ENCODE measurements at places on chromosomes 6 and 20.

DNA sequence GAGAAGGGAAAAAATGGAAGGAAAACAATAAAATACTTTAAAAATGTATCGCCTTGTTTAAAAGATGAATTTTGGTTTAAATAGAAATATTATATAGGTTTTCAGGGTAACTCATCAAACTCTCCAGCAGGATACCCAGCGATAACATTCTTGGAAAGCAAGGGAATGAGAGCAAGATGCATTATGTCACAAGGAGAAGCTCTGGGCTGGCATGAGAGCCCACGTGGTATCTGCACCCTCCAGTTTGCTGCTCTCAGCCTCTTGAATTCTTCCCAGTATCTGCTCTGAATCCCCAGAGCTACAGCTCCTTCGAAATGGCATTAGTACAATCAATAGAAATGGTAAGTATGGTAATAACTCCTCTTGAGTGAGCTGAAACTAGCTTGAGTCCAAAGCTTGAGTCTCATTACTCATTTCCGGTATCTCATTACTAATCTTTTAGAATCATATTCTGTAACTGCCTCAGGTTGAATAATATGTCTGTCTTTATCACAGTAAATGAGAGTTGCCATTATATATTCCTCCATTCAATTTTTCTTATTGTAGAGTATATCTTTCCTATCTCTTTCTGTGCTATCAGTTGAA is 4.9 kb upstream of the TMEM242 start:
- DNase-seq, result no peak

DNA sequence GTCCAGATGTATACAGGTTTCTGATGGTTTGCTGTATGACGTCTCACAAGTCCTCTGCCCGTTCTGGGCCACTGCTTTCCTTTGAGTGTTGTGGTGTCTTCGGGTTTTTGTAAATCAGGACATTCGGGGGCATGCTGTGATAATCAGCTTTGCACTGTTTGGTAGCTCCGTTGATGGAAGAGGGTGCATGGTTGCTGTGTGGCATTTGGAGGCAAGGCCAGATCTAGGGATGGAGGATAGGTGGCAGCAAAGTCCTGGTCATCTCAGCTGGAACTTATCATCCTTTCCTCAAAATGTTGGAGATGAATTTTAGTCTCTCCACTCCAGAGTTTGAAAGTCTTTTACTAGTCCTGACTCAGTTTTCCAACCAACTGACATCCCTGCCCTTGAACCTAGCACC is 91.0 kb downstream of the SCP2D1 start:
- DNase-seq, result no peak

DNA sequence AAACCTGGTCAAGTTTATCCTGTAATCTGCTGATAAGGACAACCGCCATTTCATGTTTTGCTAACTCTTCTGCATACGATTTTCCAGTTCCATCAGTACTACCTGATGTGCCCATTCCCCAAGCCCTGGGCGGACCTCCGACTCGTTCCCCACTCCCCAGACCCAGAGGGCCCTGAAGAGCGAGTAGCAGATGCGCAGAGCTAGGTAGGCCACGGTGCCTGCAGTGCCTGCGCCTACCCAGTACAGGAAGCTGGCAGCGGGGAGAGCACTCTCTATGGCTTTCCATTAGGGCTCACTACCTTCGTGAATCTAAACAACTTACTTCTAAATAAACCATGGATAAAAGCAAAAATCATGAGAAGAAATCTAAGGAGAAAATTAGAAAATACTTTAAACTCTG is 14.3 kb upstream of the ZDHHC14 start:
- DNase-seq, result no peak

- DNase-seq, result no peak
Observed at GRCh38 chr20:46123482-46124245, 5.5 kb downstream of the CD40 start.

GRCh38 chr6:164072240-164072666 is 657.7 kb downstream of the QKI start:
- no peak for DNase-seq

GRCh38 chr6:14984519-14984853 is 261.4 kb upstream of the JARID2 start:
- DNase-seq, result no peak

DNA sequence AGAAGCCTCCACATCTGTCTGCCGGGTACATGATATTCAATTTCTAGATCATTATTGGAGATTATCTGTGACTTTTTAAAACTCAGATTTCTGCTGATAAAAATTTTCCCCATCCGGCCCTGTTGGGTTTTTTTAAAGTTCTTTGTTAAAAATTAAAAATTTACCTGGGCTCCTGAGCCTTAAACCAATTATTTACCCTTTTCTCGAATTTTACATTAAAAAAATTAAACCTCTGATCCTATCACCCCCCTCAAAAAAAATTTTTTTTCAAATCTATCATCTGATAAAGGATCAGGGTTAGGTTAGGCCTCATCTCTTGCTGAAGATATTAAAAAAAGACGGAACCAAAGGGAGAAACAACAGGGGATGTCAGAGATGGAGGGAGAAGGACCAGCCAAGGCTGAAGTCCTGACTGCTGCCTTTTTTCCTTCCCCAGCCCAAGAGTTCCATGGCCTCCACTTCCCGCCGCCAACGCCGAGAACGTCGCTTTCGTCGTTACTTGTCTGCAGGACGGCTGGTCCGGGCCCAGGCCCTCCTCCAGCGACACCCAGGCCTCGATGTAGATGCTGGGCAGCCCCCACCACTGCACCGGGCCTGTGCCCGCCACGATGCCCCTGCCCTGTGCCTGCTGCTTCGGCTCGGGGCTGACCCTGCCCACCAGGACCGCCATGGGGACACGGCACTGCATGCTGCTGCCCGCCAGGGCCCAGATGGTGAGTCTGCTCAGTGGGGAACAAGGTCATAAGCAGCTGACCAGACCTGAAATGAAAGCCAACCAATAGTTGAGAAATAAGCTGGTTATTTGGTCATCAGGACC is 527 bp downstream of the NFKBIL1 start:
- DNase-seq, result no peak

GRCh38 chr6:130788954-130789353 is 38.3 kb upstream of the SMLR1 start:
- no peak for DNase-seq

DNA sequence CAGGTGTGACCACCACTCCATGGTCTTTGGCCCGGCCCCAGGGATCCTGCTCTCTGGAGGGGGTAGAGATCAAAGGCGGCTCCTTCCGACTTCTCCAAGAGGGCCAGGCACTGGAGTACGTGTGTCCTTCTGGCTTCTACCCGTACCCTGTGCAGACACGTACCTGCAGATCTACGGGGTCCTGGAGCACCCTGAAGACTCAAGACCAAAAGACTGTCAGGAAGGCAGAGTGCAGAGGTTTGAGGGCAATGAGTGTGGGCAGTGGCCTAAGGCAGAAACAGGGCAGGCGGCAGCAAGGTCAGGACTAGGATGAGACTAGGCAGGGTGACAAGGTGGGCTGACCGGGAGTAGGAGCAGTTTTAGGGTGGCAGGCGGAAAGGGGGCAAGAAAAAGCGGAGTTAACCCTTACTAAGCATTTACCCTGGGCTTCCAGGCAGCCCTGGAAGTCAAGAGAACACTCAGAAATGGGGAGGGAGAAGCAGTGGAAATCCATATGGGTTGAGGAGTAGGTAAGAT is 533 bp downstream of the CFB start:
- DNase-seq, result no peak

- no peak for DNase-seq
Observed at GRCh38 chr6:146224988-146225387, 196.1 kb downstream of the GRM1 start.

GRCh38 chr6:134721060-134721405 is 228.9 kb downstream of the ALDH8A1 start:
- no peak for DNase-seq

- no peak for DNase-seq
Observed at GRCh38 chr20:59018817-59019216, 412 bp upstream of the TUBB1 start.

GRCh38 chr6:150286912-150287311 is 81.9 kb upstream of the IYD start:
- no peak for DNase-seq

GRCh38 chr6:7389162-7389450 is 436 bp downstream of the CAGE1 start:
- no peak for DNase-seq

DNA sequence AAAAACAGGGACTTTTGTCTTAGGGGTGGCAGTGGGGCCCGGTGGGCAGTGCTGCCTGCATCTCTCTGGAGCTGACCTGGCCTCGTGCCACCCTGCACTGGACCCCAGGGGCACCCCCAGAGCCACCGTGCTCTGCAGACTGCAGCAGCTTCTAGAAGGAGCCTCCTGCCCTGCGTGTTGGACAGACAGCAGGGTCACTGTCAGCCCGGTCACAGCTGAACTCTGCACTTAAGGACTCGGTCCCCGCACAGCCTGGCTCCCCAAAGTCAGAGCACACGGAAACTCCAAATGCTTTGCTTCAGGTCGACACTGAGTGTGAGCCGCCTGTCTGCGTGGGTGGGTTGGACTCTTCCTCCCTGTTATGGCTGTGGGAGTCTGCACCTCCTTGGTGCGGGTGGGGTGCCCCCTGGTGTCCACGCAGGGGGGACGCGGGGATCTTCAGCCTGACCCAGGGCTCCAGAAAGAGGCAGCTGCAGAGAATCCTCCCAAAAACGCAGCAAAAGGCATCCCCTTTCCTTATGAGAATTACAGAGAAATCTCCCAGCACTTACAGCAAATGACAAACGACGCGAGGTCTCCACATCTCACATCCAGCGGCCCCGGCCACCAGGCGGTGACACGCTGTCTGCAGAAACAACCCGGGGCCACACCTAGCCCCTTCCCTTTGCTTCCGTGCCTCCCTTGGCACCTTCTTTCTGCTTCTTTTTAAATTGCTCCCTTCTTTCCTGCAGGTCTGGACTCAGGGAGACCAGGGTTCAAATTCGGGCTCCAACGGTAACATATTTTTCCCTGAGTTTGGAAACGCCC is 36.3 kb upstream of the DACT2 start:
- DNase-seq, result peak; percentile 28

GRCh38 chr20:59438201-59438600 is 137.8 kb downstream of the EDN3 start:
- no peak for DNase-seq

GRCh38 chr6:104229057-104229456 is 630.7 kb downstream of the HACE1 start:
- no peak for DNase-seq

- DNase-seq, result no peak
Observed at GRCh38 chr20:15378151-15378550, 1040.7 kb upstream of the FLRT3 start.

DNA sequence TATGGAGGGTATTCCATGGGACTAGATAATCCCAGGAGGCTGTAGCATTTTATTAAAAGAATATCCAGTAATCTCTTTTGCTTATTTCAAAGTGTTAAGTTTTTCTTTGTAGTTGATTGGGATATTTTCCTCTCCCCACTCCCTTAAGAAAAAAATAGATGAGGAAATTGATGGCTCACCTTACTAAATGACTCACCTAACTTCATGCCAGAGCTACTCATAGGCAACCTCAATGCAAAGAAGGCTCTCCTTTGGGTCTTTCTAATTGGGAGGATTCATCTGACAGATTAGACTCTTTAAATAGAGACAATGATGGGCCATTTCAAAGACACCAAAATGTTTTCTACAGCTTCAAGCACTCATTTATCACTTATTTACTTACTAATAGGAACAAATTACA is 528.5 kb upstream of the BTBD3 start:
- DNase-seq, result no peak

DNA sequence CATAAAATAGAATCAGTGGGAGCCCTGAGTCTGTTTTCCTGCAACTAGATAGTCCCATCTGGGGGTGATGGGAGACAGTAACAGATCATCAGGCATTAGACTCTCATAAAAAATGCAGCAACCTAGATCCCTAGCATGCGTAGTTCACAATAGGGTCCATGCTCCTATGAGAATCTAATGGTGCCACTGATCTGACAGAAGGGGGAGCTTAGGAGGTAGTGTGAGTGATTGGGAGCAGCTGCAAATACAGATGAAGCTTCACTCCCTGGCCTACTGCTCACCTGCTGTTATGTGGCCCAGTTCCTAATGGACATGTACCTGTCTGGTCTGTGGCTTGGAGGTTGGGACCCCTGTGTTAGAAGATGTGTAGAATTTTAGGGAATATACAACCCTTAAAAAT is 904.5 kb upstream of the EPHA7 start:
- DNase-seq, result no peak

DNA sequence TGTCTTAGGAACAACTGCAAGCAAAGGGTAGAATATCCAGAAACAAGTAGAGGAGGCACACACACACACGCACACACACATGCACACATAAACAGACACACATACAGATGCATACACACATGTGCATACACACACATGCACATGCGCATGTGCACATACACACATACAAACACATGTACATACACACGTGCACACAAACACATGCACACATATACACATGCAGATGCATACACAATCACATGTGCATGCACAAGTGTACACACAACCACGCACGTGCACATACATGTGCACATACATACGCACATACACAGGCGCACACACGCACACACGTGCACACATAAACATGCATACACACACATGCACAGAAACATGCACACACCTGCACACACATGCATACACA is 206.5 kb upstream of the OPRM1 start:
- DNase-seq, result no peak

DNA sequence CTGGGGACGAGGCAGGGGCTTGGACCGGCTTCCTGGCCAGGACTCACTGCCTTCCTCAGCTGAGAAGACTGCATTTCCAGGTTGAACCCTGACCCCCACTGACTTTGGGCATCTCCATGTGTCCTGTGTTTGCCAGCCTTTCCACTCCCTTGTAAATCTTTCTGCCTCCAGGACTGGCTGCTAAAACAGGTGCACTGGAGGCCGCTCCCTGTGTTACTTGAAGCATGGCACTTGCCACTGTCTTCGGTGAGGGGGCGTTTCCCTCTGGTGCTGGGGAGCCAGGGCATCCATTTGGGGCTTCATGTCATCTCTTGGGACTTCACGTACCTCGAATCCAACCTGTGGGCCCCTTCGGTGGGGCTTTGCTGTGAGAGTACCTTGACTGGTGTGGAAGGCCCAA is 6.7 kb upstream of the RBM38 start:
- no peak for DNase-seq

DNA sequence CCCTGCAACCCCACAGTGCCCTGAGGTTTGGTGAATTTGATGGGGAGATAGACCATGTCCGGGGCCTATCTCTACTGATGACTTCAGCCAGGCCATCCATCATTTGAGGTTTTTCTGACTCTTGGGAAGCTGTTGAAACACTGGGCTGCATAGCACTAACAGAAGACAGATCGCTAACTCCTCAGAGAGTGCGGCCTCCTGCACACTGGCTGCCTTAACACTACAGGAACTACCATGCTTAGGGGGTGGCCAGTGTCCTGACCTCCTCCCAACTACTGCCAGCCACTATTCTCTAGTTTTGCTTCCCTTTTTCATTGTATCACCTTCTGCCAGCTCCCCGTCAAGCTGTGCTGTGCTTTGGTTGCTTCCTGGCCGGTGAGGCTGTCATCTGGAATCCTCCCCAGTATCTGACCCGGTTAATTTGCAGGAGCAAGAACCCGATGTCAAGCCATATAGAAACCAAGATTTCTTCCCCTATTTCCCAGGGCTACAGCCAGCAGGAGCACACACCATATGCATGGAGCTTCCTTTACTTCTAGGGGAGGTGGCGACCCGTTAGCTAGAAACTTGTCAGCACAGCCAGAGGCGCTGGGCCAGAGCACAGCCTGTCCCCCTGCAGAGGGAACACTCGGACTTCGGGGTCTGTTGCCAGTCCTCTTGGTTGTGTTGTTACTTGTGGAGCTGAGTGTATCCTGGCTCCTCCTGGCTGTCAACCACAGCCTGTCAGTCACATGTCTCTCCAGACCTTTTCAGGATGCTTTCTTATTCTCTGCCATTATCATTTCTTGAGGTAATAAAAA is 57.3 kb upstream of the TRAF3IP2 start:
- DNase-seq, result no peak

- DNase-seq, result no peak
Observed at GRCh38 chr6:111837007-111837406, 36.2 kb downstream of the FYN start.
